Epithelial cell of proximal tubule (primary cell): ENCODE measurements at places on chromosomes 12 and 14.

DNA sequence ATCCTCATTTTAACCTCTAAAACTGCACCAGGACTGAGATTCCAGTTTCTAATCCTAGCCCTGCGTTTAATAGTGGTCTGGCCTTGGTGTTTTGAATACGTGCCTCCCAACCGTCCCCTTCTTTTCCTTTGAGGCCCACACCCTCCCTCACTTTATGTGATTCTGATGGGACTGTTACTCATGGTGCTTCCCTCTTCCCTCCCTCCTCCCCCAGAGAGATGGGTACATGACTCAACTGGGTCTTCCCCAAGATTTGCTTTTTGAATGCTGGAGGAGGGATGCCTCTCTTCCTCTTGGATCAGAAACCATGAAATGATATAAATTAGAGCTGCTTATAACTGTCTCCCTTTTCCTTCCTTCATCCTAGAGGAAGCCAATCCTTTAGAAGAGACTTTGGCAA lies 8.2 kb upstream of the PPP2R5E start:
- DNase-seq = no peak

GRCh38 chr12:98725476-98726247 lies 80.6 kb downstream of the APAF1 start:
- DNase-seq = peak; percentile 12

GRCh38 chr12:105659355-105660075 lies 329.0 kb downstream of the C12orf75 start:
- DNase-seq = no peak

DNA sequence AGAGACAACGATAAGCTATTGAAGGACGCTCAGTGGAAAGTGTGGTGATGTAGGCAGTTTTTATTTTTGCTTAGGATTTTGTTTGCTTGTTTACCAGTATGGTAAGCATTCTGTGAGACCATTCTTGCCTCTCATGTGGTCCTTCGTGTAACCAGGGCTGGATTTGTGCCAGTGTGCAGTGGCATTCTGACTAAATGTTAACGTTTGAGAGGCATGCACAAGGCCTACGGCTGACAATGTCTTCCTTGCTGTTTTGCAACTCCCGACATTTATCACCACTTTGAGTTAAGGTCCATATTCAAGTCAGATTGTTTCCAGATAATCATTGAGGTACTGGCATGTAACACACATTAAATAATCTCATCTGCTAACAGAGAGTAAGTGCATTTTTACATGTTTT lies 102.3 kb upstream of the BCAT1 start:
- no peak for DNase-seq

- no peak for DNase-seq
Measured at GRCh38 chr12:53078425-53079225, 565 bp downstream of the SPRYD3 start.

DNA sequence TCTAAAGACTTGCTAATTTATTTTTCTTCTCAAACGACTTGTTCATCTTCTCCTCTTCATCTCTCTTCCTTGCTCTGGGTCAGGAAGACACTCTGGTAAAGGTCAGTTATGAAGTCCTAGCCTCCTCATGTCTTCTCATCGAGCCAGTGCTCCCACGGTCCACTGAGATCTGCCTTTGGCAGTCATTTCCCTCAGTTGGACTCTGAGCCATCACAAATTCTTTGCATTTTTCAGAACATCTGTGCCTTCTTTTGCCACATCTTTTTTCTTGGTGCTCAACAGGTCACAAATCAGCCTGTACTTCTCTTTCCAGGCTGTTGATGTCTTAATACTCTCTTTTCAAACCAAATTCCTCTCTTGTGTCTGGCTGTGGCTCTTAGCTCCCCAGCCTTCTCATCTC lies 49.7 kb downstream of the IGF1 start:
- no peak for DNase-seq

DNA sequence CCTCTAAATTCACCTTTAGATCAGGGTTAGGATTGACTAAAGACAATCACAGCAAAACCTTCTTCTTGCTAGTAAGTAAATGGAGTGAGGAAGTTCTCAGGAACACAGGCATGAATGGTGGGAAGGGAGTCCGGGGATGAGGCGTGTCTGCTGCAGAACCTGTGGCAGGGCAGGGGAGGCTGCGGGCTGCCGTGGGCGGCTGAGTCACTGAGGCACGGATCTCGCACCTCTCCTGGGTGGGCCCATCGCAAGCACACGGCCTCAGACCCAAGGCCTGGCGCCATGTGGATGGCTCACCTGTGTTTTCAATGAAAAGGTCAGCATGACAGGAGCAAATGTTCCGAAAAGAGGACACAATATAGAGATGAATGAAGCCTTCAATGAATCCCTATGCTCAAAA lies 85.4 kb downstream of the PIWIL1 start:
- DNase-seq = no peak

GRCh38 chr14:64746298-64747250 lies 42.4 kb downstream of the PLEKHG3 start:
- no peak for DNase-seq

DNA sequence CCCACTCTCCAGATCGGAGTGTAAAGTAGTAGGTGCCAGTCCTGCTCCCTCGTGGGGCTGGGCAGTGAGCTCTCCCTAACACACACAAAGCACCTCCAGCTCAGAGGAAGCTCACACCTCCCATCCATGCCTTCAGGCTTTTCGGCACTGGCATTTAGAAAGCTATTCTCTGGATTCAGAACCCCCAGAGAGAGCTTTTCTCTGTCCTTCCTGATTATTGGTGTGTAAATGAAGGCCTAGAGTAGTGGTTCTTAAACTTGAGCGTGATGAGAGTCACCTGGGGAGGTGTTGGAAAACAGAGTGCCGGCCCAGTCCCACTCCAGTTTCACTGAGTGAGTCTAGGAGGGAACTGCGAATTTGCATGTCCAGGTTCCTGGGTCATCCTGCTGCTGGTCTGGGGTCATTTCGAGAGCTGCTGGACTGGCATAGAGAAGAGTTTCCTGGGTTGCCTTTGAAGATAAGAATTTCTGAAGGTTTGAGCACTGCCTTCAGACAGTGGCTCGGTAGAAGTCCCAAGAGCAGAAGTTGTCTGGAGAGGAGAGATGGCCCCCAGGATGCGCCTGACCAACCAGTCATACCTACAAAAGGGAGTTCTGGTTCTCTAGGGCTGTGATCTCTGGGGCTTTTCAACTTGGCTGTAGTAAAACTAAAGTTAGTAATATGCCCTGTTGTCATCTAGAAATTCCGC lies 15.1 kb downstream of the CD9 start:
- DNase-seq = no peak

- DNase-seq = no peak
Measured at GRCh38 chr14:94671870-94672444, 59.8 kb downstream of the SERPINA3 start.

- no peak for DNase-seq
Measured at GRCh38 chr12:29278673-29279420, 102.1 kb downstream of the ERGIC2 start.

- no peak for DNase-seq
Measured at GRCh38 chr12:93130366-93131054, 201.4 kb upstream of the EEA1 start.

GRCh38 chr14:53265025-53265424 lies 111.9 kb upstream of the DDHD1 start:
- DNase-seq = no peak

GRCh38 chr12:92505254-92506231 lies 197.2 kb upstream of the PLEKHG7 start:
- no peak for DNase-seq

DNA sequence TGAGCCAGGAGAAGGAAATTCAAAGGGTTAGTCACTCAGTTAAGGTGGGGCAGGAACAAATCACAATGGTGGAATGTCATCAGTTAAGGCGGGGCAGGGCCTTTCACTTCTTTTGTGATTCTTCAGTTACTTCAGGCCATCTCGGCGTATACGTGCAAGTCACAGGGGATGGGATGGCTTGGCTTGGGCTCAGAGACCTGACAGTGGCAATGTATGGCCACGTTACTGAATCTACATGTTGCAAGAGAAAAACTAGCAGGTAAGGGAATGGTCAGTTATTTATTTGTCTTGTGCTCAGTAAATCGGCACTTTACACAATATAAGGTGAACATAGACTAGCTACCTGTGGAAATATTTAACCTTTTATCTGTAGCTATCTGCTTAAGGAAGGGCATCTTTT lies 11.9 kb downstream of the SLCO1B3 start:
- no peak for DNase-seq

GRCh38 chr14:99649219-99649618 lies 4.3 kb downstream of the HHIPL1 start:
- DNase-seq = no peak

DNA sequence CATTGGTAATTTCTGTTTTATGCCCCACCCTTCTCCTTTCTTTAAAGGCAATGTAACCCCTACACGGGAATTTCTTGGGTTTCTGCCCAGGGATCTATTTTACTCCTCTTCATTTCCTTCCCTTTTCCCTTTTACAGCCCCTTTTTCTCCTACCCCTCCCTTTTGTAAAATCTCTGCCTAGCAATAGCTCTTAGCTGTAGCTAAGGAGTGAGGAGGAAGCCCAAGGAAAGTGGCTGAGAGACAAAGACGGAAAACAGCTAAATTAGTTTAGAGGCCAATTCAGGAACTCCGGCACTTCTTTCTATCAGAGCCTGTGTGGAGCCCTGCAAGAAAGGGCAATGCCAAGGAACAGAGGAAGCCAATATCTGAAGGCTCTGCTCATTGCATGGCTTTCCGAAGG lies 40.3 kb downstream of the SOCS2 start:
- DNase-seq = no peak

GRCh38 chr12:12881151-12881909 lies 10.0 kb upstream of the GPRC5A start:
- DNase-seq = no peak

GRCh38 chr14:73749706-73750530 lies 35.7 kb upstream of the PNMA1 start:
- no peak for DNase-seq

DNA sequence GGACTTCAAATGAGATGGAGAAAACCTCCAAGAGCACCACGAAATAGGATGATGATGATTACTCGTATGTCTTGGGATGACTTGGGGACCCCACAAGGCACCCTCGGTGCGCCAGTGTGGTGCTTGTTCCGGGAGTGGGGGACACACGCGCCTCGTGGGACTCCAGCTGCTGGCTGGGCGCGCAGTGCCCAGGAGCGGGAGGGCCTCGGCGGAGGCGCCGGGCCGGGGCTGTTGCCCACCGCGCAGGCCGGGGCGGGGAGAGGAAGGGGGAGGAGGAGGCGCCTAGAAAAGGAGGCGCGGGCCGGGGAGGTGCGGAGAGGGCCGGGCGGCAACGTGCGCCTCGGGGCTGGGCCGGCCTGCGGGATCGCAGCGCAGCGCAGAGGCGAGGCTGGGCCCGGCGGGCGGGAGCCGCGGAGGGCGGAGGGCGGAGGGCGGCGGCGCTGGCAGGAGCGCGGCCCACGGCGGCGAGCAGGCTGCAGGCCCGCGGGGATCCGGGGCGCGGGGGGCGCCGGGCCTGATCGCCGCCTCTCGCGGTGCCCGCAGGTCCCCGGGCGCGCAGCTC lies at the start of gene RFLNA:
TSS of gene RFLNA (plus strand) at position 314 of the 562 bp plus-strand sequence. CDS start 337 bp downstream, outside the sequence.
- no peak for DNase-seq

- DNase-seq = no peak
Measured at GRCh38 chr12:115584156-115584555, 693.3 kb downstream of the MED13L start.

DNA sequence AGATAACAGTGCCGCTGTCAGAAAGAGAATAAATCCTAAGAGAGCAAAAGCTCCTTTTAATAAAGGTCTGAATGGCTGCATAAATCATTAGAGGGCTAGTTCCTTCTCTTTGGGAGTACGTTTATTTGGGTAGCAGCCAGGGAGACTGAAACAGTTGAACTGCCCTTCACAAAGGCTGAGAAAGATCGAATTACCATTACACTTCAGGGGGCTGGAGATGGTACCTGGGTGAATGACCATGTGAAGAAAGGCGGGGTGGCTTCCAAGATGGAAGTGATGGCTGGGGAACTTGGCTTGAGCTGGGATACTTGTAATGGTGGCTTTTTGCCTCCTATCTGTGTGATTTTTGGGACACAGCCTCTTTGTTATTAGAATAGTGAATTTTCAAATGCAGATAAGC lies 1.7 kb upstream of the FGD4 start:
- no peak for DNase-seq

DNA sequence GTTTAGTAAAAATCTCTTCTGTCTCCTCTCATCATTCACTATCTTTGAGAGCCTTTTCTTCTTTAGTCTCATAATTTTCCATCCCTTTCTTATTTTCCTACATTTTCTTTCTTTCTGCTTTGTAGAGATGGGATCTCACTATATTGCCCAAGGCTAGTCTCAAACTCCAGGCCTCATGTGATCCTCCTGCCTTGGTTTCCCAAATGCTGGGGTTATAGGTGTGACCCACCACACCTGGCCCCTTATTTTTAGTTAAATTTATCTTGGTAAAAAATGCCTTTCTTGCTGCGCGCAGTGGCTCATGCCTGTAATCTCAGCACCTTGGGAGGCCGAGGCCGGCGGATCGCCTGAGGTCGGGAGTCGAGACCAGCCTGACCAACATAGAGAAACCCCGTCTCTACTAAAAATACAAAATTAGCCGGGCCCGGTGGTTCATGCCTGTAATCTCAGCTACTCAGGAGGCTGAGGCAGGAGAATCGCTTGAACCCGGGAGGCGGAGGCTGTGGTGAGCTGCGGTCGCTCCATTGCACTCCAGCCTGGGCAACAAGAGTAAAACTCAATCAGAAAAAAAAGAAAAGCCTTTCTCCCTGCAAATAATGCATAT lies 996 bp downstream of the SLC2A3 start:
- DNase-seq = no peak

DNA sequence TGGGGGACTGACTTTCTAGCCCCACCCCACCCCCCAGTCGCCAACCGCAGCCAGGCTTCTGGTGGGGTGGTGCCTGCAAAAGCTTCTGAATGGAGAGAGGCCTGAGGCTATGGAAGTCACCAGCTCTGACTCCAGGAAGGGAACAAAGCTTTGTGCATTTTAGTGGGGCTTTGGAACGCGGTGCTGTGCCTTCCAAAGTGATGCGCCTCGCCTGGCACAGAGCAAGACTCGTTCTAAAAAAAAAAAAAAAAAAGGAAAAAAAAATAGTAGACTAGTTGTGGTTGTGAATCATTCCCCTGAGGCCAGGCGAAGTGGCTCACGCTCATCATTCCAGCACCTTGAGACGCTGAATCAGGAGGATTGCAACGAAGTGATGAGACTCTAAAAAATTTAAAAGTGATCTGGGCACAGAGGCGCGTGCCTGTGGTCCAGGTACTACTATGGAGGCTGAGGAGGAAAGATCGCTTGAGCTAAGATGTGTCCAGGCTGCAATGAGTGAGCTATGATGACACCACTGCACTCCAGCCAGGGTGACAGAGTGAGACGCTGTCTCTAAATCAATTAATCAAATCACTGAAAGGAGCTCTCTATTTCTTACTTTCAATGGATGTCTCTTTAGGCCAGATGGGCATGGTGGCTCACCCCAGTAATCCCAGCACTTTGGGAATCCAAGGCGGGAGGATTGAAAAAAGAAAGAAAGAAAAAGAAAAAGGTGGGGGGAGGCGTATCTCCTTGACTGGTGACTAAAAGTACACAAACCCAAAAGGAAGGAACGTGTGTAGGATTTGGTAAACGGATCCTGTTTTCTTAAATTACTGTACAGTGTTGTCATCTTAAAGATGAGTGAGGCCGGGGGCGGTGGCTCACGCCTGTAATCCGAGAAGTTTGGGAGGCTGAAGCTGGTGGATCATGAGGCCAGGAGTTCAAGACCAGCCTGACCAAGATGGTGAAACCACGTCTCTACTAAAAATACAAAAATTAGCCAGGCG lies 259.6 kb upstream of the ALG10B start:
- DNase-seq = peak; percentile 4

GRCh38 chr14:50085570-50086320 lies 30.6 kb downstream of the VCPKMT start:
- DNase-seq = no peak

GRCh38 chr12:132641811-132642650 lies 23.5 kb downstream of the P2RX2 start:
- no peak for DNase-seq
